Smooth muscle cell of trachea (primary cell): ENCODE measurements at places on chromosomes 6 and 20. TPM values are rescaled to one million over a fixed set of nuclear protein-coding genes. Genes with fewer than 3 reads are reported as not detected.

ZNF311 gene
- total RNA-seq, result 1.8 and 1.9 TPM in 2 replicates

SPTLC3 gene
- total RNA-seq, result 5.8 and 9.6 TPM in 2 replicates

KIF25 gene
- total RNA-seq, result not detected in 2 replicates

GPR6 gene
- total RNA-seq, result not detected in 2 replicates

TTBK1 gene
- total RNA-seq, result under 0.01 TPM in 1 of 2 replicates, not detected in the other

HCRTR2 gene
- not detected in 2 replicates for total RNA-seq
